ENCODE measurements at places on chromosomes 11 and 22.

- no peak for DNase-seq
Measured at GRCh38 chr22:46062971-46063631, 86.1 kb upstream of the WNT7B start.

- DNase-seq: no peak
Measured at GRCh38 chr11:2804701-2805387, 80.7 kb downstream of the CDKN1C start.

- peak; percentile 32 for DNase-seq
Measured at GRCh38 chr11:77705195-77705875, 67.7 kb upstream of the CLNS1A start.

DNA sequence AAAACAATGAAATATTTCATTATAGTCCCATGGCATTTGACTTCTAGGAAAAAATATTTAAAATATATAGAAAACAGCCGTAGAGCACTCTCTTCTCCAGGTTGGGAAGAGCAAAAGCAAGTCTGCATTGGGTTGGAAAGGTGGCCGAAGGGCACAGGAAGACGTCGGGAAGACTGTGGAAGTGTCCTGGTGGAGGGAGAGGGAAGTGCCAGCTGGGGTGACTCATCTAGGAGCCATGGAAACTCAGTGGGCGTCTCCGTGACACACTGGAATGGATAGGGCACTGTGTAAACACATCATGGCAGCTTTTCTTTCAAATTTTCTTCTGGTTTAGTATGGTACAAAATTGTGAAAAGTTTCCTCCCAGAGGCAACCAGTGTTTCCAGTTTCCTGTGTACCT, 12.7 kb downstream of the GTPBP1 start:
- DNase-seq: peak; percentile 65

DNA sequence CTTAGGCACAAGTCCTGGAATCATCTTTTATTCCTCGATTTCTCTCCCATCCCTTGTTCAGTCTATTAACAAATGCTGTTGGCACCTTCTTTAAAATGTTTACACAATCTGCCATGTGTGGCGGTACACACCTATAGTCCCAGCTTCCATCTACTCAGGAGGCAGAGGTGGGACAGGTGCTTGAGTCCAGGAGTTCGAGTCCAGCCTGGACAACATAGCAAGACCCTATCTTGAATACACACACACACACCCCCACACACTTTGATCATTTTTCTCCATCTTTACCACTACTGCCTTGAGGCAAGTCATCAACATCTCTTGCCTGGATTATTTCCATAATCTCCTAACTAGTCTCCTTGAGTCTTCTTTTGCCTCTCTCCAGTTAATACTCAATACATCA, 13.7 kb upstream of the ZBTB44 start:
- no peak for DNase-seq

- DNase-seq: no peak
Measured at GRCh38 chr11:11366793-11367192, 13.7 kb upstream of the CSNK2A3 start.

DNA sequence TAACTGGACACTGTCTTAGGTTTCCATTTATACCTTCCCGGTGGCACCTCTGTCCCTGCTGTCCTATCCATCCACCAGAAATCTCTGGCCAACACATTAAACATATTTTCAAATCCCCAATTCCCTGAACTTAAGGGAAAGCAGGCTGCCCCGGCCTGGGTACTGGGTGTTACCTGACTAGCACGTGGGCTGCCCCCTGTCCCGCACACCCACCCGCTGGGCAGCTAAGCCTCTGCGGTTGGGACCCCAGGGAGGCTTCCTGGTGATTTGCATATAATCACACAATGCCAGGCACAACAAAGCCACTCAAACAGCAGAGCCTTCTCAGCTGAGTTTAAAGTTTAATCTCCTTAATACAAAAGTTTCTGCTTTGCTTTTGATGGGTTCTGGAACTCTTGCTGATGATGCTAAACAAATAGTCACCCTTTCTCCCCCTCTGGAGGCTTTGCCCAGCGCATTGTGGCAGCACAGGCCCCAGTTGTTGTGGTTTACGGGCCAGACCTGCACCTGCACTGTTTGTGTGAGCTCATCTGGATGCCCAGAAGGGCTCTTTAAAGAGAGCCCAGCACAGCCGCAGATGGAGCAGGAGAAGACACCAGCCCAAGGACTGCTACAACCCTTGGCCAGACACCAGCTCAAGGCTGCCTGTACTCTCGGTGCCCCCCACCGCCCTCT, 59.9 kb upstream of the POU2AF1 start:
- DNase-seq: no peak

DNA sequence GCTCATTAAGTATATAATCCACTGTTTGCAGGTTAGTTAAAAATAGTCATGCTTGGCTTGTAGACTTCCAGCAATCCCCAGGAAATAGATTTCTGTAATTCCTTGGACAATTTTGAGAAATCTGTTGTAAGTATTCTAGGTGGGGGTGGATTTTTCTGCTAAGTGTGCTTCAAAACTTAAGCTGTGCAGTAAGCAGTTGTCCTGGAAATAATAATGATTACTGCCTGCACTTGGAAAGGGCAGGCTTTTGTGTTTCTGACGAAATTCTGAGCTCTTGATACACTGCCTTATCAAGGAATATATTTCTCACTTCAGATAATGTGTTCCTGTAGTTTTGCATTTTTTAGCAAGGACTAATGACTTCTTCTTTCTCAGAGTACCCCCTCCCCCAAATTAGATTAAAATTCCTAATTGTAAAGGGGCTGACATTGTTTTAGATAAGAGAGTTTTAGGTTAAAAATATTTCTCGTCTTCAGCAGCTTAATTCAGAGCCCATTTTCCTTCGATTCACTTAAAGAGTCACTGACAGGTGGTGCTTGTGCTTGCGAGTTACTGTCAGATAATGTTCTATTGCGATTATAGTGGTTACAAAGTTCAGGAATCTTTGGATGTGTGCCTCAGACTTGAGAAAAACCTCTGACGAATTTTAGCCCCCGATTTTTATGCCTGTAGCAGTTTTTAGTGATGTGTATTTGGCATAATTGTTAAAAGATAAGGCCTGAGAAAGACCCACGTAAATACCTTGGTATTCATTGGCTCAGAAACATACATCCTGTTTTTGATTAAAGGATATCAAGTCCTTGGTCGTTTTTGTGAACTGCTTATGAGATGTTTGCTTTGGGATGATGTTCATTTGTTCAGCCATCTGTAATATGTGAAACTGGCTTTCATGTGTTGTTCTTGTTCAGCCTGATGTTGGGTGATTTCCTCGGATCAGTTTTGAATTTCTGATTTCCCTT, 120.5 kb downstream of the HIPK3 start:
- DNase-seq: peak; percentile 30

GRCh38 chr22:22030493-22031182, 48.1 kb upstream of the TOP3B start:
- DNase-seq: no peak

- no peak for DNase-seq
Measured at GRCh38 chr22:44571566-44572413, 73.8 kb upstream of the RTL6 start.

DNA sequence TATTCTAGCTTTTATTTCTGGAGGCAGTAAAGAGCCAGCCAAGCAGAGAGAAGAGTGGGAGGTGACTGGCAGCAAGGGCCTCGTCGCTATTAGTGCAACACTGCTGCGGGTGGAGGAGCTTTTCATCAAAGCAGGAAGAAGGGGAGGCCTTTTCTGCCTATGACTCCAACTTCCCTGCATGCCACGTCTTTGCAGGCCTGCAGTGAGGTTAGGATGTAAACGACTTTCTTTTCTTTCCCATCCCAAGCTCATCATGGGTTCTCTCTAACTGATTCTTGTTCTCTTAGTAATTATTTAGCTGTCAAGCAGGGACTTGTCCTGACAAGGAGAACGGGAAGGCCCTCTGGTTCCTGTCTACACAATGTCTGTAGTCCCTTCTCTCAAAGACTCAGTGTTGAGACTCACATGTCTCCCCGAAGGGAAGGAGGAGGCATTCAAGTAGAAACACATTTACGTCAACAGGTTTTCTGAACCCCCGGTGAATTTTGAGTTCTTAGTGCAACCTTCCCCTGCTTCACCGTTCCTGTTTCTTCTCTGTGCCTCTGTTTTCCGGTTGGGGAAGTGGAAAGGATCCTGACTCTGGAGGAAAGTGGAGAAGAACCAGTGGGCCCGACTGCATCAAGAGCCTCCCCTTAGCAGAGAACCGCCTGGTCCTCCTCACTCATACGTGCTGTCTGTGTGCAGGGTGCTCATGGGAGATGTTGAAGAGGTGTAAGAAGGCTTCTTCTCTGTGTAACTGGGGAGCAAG, 56.9 kb downstream of the PACS1 start:
- peak; percentile 71 for DNase-seq

DNA sequence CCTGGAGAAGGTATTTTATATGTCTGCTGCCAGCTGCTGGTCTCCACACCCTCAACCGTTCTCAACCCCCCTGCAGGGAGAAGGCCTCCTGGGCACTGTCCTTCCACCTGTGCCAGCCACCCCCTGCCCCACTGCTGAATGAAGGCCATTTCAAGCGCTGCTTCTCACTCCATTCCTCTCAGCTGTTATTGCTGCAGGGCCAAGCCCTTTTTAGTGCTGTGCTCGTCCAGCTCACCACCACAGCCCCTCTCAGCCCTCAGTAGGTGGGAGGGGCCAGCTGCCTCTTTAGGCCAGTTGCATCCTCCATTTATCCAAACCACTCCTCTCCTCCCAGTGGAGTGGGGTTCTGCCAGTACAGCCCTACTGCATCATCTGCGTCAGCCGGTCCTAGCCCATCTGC, 1.8 kb upstream of the WBP2NL start:
- no peak for DNase-seq

GRCh38 chr11:92843455-92843854, 126.0 kb upstream of the MTNR1B start:
- no peak for DNase-seq

GRCh38 chr22:43884600-43885318, 7.1 kb downstream of the PNPLA5 start:
- peak; percentile 22 for DNase-seq

DNA sequence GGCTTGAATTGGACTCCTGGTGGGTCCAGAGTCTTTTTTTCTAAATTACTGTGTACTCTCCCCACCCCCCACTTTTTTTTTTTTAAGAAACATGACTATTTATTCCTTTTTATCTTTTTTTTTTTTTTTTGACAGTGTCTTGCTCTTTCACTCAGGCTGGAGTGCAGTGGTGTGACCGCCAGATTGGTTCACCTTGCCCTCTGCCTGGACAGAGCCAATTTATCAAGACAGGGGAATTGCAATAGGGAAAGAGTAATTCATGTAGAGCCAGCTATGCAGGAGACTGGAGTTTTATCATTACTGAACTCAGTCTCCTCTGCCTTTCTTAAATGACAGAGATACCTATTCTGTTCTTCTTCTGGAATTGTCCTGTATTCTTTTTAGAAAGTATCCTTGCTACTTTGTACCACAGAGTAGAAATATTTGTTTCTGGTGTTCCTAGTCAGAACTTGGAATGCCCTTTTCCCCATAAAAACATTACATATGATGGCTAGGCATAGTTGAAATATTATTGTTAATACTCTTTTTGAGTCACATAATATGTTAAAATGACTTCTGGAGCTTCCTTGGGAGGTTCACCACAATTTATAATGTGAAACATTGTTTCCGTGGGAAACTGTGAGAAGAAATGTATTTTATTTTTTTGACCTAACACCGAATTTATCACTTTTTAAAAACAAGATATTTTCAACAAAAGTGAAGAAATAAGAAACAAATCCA, 95.6 kb downstream of the UVRAG start:
- DNase-seq: no peak

DNA sequence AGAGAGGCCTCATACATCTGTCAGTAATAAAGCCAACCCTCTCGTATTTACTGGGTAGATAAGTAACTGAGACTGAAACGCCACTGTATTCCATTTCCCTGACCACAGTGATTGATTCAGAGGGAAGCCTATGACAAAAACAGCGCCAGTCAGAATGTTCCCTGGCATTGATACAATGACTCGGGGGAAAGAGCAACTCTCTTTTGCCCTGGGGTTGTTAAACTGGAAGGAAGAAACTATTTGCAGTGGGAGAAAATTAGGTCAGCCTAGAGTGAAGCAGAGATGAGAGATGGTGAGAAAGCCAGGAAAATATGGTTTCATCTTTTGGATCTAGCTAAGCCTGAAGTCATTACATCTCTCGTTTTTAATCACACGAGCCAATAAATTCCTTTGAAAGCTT, 48.6 kb upstream of the RBFOX2 start:
- no peak for DNase-seq

DNA sequence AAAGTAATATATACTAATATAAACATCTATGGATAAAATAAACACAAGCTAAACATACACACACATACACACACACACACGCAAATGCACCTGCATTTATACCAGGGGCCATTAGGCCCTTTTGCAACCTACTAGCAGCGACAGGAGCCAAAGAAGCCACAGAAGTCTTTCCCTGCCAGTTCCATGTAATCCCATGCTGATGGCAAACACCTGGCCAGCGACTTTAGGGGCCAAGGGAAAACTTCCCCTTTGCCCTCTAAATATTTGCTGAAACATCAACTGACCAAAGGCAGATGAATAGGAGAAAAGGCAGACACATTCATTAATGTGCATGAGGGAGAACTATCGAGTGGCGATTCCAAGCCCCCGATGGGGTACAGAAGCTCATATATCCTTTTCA, 14.8 kb upstream of the P2RY2 start:
- no peak for DNase-seq

- no peak for DNase-seq
Measured at GRCh38 chr11:69540118-69541000, 58.9 kb downstream of the LINC01488 start.

GRCh38 chr22:39215070-39215396, 29.7 kb downstream of the PDGFB start:
- DNase-seq: no peak

GRCh38 chr11:10379426-10379825, 74.6 kb downstream of the ADM start:
- peak; percentile 48 for DNase-seq

GRCh38 chr11:44310463-44311272, 729 bp upstream of the ALX4 start:
- DNase-seq: no peak

GRCh38 chr11:104106136-104106754, 57.7 kb downstream of the PDGFD start:
- DNase-seq: no peak

GRCh38 chr22:33081686-33082590, 23.8 kb upstream of the SYN3 start:
- DNase-seq: no peak

- peak; percentile 85 for DNase-seq
Measured at GRCh38 chr22:46116491-46116958, 33.8 kb upstream of the PPARA start.
